Stimulated activated CD4-positive, alpha-beta T cell treated with anti-CD3 and anti-CD28 coated beads, Interleukin-15, amount 100 ng/mL, for 1 hour (primary cell): ENCODE measurements at places on chromosomes 4 and X.

GRCh38 chrX:104270916-104271512 lies 16.3 kb upstream of the ESX1 start:
- no peak for DNase-seq

DNA sequence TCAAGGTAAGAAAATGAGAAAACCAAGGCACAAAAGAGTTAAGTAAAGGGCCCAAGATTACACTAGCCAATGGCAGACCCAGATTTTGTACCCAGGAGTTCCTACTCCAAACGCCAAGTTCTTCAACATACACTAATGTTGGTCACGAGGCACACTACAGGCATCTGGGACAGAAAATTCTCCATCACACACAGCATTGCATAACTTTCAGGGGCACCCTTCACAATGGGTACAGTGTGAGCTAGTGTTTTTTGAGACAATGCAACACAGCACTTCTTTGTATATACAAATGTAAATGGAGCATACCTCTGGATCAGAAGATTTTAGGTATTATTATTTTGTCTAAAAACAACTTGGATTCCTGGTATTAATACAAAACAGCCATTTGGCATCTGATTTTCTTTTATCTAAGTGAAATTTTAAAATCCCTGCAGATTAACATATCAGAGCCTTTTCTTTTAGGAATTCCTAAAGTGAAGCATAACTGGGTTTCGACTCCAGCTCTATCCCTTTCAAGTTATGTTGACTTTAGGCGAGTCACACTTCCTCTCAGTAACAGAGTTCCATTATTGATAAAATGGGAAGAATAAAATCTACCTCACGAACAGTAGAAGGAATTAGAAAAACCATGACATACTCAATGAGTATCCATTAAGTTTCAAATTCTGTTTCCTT lies 41.1 kb downstream of the ADGRA3 start:
- DNase-seq = no peak

- no peak for DNase-seq
Measured at GRCh38 chr4:128639541-128640270, 169.8 kb upstream of the JADE1 start.

DNA sequence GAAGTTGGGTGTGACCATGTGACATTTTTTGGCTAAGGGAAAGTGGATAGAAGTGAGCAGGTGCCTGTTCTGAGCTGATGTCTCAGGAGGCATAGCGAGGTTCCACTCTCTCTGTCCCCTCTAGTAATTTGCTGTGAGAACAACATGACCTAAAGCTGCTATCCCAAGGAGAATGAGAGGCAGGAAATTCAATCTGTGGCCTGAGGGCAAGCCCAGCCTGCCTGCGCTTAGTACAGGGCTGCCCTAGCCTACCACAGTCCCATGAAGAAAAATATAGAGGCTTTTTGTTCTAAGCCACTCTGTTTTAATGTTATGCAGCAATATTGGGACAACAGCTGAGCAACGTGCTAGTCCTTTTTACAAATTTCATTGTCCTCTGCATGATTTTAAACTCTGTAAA lies 193.1 kb downstream of the LDB2 start:
- DNase-seq = no peak

GRCh38 chrX:11254417-11255109 lies 38.6 kb upstream of the AMELX start:
- no peak for DNase-seq

DNA sequence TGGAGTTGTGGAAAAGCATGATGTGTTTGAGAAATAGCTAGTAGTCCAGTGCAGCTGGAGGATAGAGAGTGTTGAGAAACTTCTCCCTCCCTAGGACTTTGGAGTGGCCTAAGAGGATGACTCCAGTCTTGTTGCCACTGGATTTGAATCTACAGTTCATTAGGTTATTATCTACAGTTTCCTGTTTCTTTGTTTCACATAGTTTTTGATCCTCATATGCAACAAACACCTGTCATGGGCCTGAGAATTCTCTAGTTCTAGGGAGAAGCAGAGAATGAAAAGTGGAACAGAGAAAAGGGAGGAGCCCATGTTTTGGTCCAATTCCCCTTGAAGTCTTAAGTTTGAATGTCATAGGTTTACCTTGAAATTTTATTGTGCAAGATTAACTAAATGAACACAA lies 73.6 kb upstream of the TBC1D9 start:
- DNase-seq = no peak

- DNase-seq = no peak
Measured at GRCh38 chr4:48137846-48138245, 3.8 kb upstream of the TXK start.

DNA sequence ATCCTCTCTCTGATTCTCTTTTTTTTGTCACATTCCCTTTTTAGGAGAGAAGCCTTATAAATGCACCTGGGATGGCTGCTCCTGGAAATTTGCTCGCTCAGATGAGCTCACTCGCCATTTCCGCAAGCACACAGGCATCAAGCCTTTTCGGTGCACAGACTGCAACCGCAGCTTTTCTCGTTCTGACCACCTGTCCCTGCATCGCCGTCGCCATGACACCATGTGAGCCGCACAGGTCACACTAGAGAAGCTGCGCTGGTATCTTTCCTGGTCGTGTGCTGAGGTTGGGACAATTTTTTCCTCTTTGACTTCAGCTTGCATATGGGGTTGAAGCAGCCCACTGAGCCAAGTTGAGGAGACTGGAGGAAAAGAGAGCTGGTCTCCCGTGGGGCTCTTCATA lies 52.1 kb downstream of the KLF8 start:
- DNase-seq = no peak

- no peak for DNase-seq
Measured at GRCh38 chr4:41176340-41176739, 38.0 kb downstream of the APBB2 start.

DNA sequence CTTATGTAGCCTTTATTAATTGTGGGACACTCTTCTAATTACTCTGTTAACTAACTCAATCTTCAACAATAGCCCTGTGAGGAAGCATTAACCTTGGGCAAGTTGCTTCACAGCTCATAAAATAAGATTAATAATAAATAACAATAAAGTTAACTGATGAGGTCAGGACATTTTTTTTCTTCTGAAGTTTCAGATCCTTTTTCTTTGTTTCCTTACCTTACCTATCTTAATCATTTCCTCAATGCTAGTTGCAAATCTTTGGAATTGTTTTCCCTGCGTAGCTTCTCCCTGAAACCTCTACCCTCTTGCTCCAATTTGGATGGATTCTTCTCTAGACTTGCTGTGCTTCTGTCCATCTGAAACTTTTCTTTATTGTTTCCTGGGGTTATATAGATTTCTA lies 17.5 kb upstream of the PLAC8 start:
- DNase-seq = no peak

GRCh38 chr4:118171381-118171780 lies 137.1 kb downstream of the NDST3 start:
- no peak for DNase-seq

DNA sequence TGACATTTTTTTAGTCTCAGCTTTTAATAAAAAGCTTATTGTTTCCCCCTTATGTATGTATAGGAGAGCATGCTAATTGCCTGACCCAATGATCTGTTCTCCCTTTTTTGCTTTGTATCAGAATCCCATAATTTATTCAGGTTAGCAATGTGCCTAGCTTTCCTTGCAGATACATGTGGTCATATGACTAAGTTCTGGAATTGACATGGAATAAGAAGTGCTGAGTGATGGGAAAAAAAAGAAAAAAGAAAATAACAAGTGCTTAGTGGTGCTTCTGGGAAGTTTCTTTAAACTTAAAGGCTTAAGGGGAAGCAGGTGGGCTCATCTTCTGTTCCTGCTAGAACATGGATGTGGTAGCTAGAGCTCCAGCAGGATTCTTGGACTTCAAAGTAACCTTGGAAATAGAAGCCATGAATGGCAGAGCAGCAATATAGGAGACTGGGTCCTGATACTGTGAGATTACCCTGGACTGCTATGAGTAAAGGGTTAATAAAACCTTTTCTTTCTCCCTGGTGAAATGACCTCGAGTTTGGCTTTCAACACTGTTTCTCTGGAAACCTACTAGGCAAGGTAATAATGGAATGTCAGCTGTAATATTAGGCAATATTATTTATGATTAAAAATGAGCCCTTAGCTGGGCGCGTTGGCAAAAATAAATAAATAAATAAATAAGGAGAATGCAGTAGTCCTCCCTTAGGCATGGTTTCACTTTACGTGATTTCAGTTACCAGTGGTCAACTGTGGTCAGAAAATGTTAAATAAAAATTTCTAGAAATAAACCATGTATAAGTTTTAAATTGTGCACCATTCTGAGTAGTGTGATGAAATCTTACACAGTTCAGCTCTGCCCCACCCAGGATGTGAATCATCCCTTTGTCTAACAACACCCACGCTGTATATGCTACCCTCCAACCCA lies 16.7 kb upstream of the RBM41 start:
- DNase-seq = no peak

- DNase-seq = no peak
Measured at GRCh38 chrX:9866633-9867032, 80.4 kb downstream of the SHROOM2 start.

GRCh38 chrX:118745570-118745969 lies 18.2 kb downstream of the IL13RA1 start:
- no peak for DNase-seq
